ENCODE measurements at places on chromosomes 7 and 10.
A peak's percentile ranks its signal among the peaks of the same experiment; 100 is the strongest.

DNA sequence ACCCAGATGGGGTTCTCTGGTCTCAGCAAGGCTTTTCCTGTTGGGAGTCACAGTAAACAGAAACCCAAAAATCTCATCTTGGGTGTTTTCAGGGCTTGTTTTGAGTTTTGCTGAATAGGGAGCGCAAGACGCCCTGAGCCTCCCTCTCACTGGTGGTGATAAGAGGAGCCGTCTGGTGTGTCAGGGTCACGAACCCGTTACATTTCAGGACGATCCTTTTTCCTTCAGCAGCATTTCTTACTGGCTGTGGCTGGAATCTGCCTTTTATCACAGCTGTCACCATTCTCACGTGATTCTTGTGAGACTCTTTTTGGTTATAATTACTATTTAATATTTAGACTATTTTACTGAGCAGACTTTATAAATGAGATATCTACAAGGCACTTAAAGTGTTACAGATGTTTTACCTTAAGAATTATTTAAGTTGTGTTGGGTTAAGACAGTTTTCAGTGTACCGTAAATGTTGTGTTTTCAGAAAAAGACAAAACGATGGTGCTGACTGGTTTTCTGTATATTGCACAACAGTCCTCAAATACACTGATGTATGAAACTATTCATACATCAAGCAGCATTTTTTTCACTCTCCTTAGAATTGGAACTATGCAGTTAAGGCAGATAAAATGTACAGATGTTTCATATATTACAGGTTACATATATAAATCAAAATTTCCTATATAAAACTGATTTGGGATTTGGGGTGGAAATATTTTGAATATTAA is 2.2 kb upstream of the GET4 start:
- H3K36me3 ChIP-seq = peaks cover 43% of the 10 kb centered on the region
- no peak for DNase-seq
- peaks cover 44% of the 10 kb centered on the region for H3K4me1 ChIP-seq
- peak overlapping the region; percentile 95 for H3K27ac ChIP-seq
- H3K27me3 ChIP-seq = no peaks in the 10 kb centered on the region
- no peak overlapping the region for H3K4me3 ChIP-seq

GRCh38 chr7:80309971-80310549 is 175.4 kb downstream of the GNAI1 start:
- H3K36me3 ChIP-seq = no peaks in the 10 kb centered on the region
- no peak overlapping the region for H3K27ac ChIP-seq
- DNase-seq = no peak
- no peak overlapping the region for H3K4me3 ChIP-seq

DNA sequence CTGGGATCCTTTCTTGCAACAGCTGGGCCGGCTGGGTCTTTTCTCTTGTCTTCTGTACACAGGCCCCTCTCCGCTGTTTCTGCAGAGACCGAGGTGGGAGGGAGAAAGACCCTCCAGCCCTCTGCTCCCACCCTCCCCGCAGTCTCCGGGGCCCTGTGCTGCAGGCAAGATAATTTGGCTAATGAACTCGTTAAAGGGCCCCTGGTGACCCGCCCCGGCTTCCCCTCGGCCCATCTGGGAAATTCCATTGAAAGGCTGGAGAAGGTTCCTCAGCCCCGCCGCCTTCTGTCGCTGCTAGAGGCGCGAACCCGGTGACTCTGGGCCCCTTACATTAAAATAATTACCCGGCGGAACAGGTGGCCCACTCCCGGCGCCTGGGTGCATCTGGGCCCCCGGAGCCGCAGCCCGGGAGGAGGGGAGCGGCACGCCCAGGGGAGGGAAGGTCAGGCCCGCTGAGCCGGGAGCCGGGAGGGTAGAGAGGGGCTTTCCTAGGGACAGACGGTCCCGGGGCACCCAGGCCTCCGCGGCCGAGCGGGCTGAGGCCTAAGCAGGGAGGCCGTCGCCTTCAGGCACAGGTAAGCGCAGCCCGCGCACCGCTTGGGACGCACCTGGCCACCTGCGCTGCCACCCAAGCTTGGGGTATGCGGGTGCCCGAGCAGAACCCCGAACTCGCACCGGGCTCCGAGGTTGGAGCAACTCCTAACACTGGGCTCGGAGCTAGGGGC is 7.3 kb upstream of the MNX1 start:
- peaks cover 17% of the 10 kb centered on the region for H3K4me1 ChIP-seq
- H3K36me3 ChIP-seq = no peaks in the 10 kb centered on the region
- H3K4me3 ChIP-seq = no peak overlapping the region
- DNase-seq = no peak
- no peak overlapping the region for H3K27ac ChIP-seq
- H3K27me3 ChIP-seq = peaks cover 6% of the 10 kb centered on the region

GRCh38 chr7:28361551-28361950 is 50.8 kb upstream of the CREB5 start:
- DNase-seq = no peak
- H3K36me3 ChIP-seq = no peaks in the 10 kb centered on the region
- no peaks in the 10 kb centered on the region for H3K27me3 ChIP-seq
- no peaks in the 10 kb centered on the region for H3K4me1 ChIP-seq

GRCh38 chr10:35335133-35336083 is 901 bp upstream of the CCNY start:
- no peaks in the 10 kb centered on the region for H3K4me1 ChIP-seq
- H3K27ac ChIP-seq = peak overlapping the region; percentile 89
- no peaks in the 10 kb centered on the region for H3K36me3 ChIP-seq

DNA sequence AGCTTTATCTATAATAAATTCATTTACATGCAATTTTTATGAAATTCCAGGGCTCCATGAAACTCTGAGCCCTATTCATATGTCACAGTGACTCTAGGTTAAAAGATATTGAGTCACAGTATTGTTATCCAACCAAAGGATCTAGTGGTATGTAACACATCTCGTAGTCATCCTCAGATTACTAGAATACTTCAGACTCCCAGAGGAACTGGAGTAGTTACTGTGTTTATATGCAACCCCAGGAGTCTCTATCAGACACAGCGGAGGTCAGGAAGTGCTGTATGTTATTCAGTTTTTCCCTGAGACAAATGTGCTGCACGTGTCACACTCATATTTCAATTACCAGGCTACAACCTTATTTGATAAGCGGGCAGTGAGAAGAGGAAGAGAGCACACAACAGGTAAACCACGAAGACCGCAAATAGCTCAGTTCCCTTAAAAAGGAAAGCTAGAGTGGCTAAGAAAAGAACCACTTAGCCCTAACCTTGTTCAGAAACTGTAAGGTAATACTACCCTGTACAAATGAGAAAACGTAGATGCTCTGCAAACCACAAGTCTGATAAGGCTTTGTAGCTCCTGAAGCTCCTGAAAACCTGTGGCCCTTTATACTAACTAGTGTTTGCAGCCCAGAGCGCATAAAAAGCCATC is 114.0 kb upstream of the CNTNAP2 start:
- H3K4me1 ChIP-seq = no peaks in the 10 kb centered on the region
- no peaks in the 10 kb centered on the region for H3K27me3 ChIP-seq
- no peak overlapping the region for H3K4me3 ChIP-seq
- H3K36me3 ChIP-seq = no peaks in the 10 kb centered on the region

DNA sequence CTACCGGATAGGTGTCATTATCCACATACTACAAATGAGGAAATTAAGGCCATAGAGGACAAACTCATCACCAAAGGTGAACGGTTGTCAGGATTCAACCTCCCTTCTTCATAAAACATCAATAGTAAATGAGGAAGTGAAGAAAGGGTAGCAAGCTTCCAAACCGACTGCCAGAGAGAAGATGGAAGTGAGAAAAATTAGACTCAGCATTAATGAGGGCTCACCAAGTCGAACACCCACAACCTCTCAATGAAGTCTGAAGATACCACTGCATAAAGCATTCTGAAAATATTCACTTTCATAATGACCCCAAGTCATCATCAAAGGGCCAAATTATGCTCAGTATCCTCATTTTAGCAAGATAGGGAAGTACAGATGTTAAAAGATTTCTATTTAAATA is 29.6 kb downstream of the ABCB4 start:
- H3K4me3 ChIP-seq = no peak overlapping the region
- H3K36me3 ChIP-seq = no peaks in the 10 kb centered on the region

GRCh38 chr10:132528064-132528691 is 9.4 kb upstream of the INPP5A start:
- peaks cover under 1% of the 10 kb centered on the region for H3K27me3 ChIP-seq
- no peaks in the 10 kb centered on the region for H3K36me3 ChIP-seq
- no peak for DNase-seq
- no peaks in the 10 kb centered on the region for H3K4me1 ChIP-seq
- H3K27ac ChIP-seq = no peak overlapping the region

- DNase-seq = no peak
- H3K4me1 ChIP-seq = peaks cover under 1% of the 10 kb centered on the region
- no peaks in the 10 kb centered on the region for H3K27me3 ChIP-seq
- no peaks in the 10 kb centered on the region for H3K36me3 ChIP-seq
- no peak overlapping the region for H3K4me3 ChIP-seq
- H3K27ac ChIP-seq = no peak overlapping the region
Measured at GRCh38 chr10:112497347-112497950, 50.4 kb downstream of the VTI1A start.

DNA sequence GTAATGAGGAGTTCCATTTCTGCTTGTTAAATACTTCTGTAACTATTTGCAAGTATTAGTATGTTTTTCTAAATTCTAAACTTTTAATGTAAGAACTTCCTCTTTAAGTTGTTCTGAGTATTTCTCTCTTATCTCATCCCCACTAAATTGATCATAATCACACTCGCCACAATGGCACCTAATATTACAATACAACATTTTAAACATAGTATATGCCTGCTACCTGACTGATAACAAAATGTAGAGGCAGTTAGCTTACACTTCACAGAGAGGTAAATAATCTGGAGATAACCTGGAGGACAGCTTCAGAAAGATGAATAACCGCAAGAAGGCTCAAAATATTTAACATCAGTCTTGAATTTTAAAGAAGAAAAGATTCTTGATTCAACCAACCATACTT is 48.6 kb downstream of the HIBADH start:
- peaks cover 23% of the 10 kb centered on the region for H3K36me3 ChIP-seq
- H3K4me3 ChIP-seq = no peak overlapping the region
- H3K27ac ChIP-seq = no peak overlapping the region
- DNase-seq = no peak
- no peaks in the 10 kb centered on the region for H3K27me3 ChIP-seq

GRCh38 chr10:123549761-123550454 is 116.2 kb upstream of the GPR26 start:
- no peak overlapping the region for H3K27ac ChIP-seq
- DNase-seq = no peak
- no peak overlapping the region for H3K4me3 ChIP-seq
- no peaks in the 10 kb centered on the region for H3K36me3 ChIP-seq

DNA sequence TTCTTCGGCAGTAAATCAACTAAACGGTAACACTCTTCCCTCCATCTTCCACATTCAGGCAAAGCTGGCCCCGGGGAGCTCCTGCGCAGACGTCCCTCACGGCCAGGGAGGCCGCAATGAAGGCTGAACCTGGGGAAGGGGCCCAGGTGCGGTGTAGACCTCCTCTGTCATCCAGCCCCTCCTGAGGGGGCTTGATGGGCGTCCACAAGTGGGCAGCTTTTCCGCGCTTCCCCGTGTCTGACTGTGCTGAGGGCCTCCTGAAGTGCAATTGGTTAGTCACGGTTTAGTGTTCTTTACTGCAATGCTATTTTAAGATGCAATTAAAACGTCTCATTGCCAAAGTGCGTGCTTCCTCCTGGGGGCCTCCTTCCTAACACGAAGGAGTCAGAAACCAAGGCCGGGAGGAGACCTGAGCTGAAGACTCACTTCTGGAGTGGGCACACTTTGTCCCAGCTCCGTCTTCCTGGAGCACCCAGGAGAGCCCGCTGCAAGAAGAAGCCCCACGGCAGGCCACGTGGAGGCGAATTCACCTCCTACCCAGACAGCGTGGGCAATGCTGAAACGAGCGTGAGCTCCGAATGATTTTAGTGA is 173.3 kb downstream of the ELFN1 start:
- H3K4me3 ChIP-seq = no peak overlapping the region
- no peak overlapping the region for H3K27ac ChIP-seq
- H3K36me3 ChIP-seq = no peaks in the 10 kb centered on the region
- DNase-seq = no peak

GRCh38 chr7:148720472-148720871 is 21.8 kb downstream of the CUL1 start:
- DNase-seq = no peak
- no peak overlapping the region for H3K4me3 ChIP-seq
- H3K27ac ChIP-seq = no peak overlapping the region
- no peaks in the 10 kb centered on the region for H3K27me3 ChIP-seq

- no peak overlapping the region for H3K4me3 ChIP-seq
- DNase-seq = no peak
- no peaks in the 10 kb centered on the region for H3K27me3 ChIP-seq
- H3K36me3 ChIP-seq = no peaks in the 10 kb centered on the region
- peaks cover 20% of the 10 kb centered on the region for H3K4me1 ChIP-seq
Measured at GRCh38 chr10:28577506-28577905, 44.6 kb downstream of the WAC start.

GRCh38 chr7:105304040-105304895 is 84.5 kb downstream of the SRPK2 start:
- H3K4me1 ChIP-seq = peaks cover 17% of the 10 kb centered on the region
- no peak overlapping the region for H3K27ac ChIP-seq
- no peaks in the 10 kb centered on the region for H3K27me3 ChIP-seq
- no peak overlapping the region for H3K4me3 ChIP-seq
- H3K36me3 ChIP-seq = no peaks in the 10 kb centered on the region

DNA sequence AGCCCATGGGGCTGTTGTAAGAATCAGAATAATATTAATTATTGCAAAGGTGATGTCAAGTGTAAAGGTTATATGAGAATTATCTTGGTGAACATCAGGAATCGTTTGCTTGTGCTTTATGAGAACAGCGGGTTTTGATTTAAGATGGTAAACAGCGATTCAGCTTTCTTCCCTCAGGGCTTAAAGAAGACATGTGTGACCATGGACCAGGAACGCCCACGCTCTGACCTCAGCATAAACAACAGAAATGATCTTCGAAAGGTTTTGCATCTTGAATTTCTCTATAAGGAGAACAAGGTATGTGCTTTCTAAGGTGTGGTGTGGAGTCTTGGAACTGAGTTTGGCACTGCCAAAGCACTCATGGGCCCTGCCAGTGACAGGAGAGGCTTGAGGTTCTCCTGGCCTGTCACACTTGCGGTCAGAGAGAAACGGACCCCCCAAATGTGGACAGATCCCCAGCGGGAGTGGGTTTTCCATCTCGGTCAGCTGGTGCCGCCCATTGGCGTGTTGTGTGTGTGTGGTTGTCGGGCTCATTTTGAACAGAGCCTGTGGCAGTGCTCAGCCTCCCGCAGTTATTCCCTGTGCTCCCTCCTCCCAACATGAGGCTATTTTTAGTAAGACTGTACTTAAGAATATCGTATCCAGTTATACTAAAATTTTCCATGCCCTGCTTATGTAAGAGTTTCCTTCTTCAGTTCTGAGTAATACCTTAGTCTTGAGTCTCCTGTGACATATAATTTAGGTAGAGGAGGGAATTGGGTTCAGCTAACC is 7.2 kb downstream of the MINDY4 start:
- H3K27me3 ChIP-seq = no peaks in the 10 kb centered on the region
- H3K4me1 ChIP-seq = no peaks in the 10 kb centered on the region
- DNase-seq = no peak
- H3K27ac ChIP-seq = peak overlapping the region; percentile 70

- DNase-seq = no peak
- no peak overlapping the region for H3K27ac ChIP-seq
- no peak overlapping the region for H3K4me3 ChIP-seq
- H3K27me3 ChIP-seq = no peaks in the 10 kb centered on the region
- H3K36me3 ChIP-seq = no peaks in the 10 kb centered on the region
- H3K4me1 ChIP-seq = no peaks in the 10 kb centered on the region
Measured at GRCh38 chr10:21396889-21397288, 128.6 kb downstream of the SKIDA1 start.

GRCh38 chr7:124575176-124575575 is 190.4 kb downstream of the GPR37 start:
- no peaks in the 10 kb centered on the region for H3K36me3 ChIP-seq
- H3K27ac ChIP-seq = no peak overlapping the region
- H3K4me3 ChIP-seq = no peak overlapping the region
- no peaks in the 10 kb centered on the region for H3K4me1 ChIP-seq
- H3K27me3 ChIP-seq = no peaks in the 10 kb centered on the region
- no peak for DNase-seq
